AG09319 (cell line): ENCODE measurements at places on chromosomes 5 and 9.

GRCh38 chr9:97363661-97364299 is 48.1 kb upstream of the TDRD7 start:
- DNase-seq, result no peak

GRCh38 chr5:171715551-171715950 is 70.1 kb upstream of the SMIM23 start:
- DNase-seq, result no peak

- DNase-seq, result no peak
These were observed 133.9 kb upstream of the PANK3 start for GRCh38 chr5:168713051-168713450.

- no peak for DNase-seq
These were observed 57.0 kb upstream of the ACOT12 start for GRCh38 chr5:81450940-81451339.

GRCh38 chr5:37370864-37371726 is at the start of gene NUP155:
Gene NUP155 (minus strand): TSS chr5:37371106. CDS start chr5:37370977, 129 bp downstream.
- peak; percentile 84 for DNase-seq
